ENCODE measurements at places on chromosomes 1 and 21.

GRCh38 chr1:57987523-57987922 is 559.0 kb downstream of the OMA1 start:
- no peak for DNase-seq

- DNase-seq, result no peak
Measured at GRCh38 chr1:74222701-74223100, 12.5 kb upstream of the TNNI3K start.

GRCh38 chr21:41751611-41752011 is 15.2 kb downstream of the RIPK4 start:
- no peak for DNase-seq

DNA sequence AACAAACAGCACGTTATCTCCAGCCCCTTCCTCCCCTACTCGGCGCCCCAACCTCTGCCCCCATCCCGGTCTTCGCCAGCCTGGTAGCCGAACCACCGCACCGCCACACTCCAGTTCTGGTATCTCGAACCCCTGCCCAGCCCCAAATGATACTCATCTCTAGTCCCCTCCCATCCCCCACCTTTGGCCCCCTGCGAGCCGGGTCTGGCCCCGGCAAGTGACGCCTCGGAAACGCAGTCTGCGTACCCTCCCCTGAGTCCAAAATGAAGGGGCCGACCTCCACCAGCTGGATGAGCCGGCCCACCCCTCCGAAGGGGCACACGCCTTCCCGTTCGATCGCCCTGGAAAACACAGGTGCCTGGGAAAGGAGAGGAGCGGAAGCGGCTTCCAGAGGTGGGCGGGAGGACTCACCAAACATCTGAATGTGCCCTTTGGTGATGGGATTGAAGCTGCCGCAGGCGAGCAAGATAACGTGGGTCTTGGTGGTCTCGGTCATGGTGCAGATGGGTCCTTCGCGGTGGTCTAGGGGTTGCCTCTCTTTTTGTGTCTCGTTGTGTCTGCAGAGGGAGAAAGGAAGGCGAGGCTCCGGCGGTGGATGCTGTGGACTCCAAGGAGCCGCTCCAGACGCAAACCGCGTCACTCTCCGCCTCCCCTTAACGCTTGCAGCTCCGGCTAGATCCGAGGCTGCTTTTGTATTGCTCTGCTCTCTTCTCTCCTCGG is at the start of gene NMNAT2:
Gene NMNAT2 (minus strand): TSS at position 609 of the 720 bp plus-strand sequence. CDS start 113 bp downstream, at position 496.
- DNase-seq, result peak; percentile 20

DNA sequence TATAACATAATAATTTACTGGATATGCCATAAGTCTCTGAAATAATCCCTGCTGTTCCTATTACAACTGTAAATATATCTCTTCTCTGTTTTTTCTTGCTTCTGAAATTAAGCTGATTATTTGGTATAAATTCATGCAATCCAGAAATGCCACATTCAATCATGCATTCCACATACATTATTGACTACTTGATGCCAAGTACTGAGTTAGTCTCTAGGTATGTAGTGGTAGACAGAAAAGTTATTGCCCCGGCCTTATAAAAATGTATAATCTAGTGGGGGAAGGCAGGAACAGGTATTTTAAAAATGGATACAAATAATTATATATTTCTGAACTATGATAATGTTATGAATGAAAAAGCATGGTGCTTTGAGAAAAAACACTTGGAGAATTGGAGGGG is 338.6 kb upstream of the SNX7 start:
- DNase-seq, result no peak

DNA sequence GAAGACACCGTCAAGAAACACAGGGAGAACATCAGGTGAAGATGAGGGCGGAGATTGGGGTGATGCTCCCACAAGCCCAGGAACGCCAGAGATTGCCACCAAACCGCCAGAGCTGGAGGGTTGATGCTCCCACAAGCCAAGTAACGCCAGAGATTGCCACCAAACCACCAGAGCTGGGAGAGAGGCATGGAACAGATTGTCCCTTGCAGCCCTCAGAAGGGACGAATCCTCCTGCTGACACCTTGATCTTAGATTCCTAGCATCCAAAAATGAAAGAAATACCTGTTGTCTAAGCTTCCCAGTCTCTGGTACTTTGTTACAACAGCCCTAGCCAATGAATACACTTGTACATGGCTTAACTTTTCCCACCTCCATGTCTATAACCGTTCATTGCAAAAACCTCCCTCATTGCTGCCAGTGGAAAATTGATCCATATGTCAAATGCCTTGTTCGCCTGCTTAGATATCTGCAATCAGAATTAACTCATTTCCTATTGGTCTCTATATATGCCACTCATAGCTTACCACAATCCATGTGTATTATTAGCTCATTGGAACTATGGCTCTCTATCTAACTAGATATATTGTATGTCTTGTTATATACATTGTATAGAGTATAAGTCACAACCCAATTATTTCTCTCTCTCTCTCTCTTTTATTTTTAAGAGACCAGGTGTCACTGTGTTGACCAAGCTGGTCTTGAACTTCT is 127.4 kb downstream of the ADSS2 start:
- no peak for DNase-seq

- DNase-seq, result no peak
Measured at GRCh38 chr21:36697851-36698384, 997 bp upstream of the SIM2 start.

DNA sequence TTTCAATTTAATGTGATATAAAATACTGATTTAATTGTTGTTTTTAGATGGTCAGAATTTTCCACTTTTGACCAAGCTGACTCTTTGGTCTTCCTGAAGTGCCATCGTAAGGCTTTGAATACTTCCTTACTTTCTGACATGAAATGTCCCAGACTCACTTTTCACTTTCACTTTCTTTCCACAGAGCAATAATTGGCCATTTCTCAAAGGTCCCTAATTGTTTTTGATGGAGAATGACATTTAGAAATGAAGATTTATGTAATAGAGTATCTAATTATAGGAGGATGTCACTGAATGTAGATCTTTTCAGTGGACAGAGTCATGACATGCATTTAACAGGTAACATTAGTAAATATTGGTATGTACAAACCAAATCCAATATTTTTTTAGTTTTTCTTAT is 1141.6 kb downstream of the KCNT2 start:
- DNase-seq, result no peak

GRCh38 chr1:67236277-67236676 is 70.0 kb downstream of the IL23R start:
- no peak for DNase-seq

GRCh38 chr1:247114351-247115140 is 10.4 kb upstream of the ZNF669 start:
- DNase-seq, result no peak

DNA sequence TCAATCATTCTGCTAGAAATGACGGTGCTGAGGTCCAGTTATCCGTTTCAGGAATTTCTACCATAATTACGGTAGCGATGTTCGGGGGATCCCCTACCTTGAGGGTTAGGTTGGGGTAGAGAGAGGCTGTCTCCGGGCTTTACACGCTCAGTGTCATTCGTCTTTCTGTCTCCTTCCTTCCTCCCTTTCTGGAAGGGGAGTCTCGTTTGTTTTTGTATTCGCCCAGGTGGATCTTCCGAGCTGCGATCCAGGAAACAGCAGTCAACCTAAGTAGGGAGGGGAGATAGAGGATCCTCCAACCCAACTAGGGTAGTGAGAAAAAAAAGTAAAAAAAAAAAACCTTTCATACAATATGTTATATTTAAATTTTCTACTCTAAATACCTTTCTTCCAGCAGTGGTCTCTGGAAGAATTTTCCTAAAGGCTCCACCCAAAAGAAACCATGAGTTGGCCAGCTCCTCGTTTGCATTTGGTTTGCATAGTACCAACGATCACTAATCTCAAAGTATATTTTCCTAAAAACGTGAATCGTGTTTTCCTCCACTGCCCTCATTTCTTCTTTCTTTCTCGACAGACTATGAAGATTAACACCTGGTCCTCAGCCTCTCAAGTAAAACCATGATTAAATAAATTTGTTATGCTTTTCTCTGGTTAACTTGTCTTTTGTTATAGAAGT is 611 bp upstream of the PIK3C2B start:
- no peak for DNase-seq

DNA sequence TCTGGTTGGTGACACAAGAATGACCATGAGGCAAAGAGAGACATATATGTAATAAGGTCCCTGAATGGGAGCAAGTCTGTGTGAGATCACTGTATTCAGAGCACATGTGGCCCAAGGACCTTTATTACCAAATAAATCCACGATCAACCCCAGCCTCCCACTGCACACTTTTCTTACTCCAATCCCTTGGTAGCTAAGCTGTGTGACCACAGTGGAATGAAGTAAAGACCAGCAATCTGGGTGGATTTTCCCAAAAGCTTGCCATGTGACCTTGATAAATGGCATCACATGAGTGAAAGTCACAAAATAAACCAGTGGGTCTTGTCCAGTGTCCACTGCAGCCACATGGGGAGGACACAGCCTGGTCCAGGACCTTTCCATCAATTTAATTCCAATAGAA is 36.7 kb upstream of the TLR5 start:
- DNase-seq, result no peak

DNA sequence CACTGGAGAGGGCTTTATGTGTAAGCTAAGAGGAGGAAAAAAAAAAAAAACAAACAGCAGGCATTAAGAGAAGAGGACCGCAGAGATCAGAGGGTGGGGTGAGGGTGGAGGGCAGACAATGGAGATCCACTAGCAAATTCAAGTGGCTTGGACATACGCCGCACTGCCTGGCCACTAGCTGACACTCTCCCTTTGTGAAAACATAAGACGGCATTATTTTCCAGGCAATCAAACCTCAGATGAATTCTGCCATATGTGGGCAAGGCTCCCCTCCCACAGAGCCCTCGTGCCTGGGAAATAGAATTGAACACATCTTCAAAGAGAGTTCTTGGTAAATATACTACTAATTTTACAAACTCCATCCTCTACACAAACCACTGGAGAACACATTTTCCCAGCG is 53.6 kb downstream of the ERG start:
- no peak for DNase-seq

DNA sequence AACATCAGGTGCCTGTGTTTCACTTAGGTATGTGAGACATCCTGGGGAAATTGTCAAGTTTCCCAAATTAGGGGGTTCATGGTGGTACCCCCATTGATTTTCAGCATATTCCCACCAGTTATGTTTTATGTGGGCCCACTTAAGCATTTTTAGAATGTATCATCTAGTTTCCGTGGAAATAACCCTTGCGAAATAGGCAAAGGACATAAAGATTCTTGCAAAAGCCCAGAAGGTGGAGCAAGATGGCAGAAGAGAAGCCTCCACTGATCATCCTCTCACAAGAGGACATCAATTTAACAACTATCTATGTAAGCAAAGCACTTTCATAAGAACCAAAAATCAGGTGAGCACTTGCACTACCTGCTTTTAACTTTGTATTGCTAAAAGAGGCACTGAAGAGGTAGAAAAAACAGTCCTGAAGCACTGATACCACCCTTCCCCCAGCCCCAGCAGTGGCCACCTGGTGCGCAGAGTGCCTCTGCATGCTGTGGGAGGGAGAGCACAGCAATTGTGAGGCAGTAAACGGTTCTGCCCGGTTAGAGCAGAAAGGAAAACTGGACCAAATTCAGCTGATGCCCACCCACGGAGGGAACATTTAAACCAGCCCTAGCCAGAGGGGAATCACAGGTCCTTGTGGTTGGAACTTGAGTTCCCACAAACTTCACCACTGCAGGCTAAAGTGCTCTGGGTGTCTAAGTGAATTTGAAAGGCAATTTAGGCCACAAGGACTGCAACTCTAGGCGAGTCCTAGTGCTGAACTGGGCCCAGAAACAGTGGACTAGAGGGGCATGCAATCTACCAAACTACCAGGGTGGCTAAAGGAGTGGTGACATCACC is 23.2 kb downstream of the MCOLN2 start:
- DNase-seq, result no peak

DNA sequence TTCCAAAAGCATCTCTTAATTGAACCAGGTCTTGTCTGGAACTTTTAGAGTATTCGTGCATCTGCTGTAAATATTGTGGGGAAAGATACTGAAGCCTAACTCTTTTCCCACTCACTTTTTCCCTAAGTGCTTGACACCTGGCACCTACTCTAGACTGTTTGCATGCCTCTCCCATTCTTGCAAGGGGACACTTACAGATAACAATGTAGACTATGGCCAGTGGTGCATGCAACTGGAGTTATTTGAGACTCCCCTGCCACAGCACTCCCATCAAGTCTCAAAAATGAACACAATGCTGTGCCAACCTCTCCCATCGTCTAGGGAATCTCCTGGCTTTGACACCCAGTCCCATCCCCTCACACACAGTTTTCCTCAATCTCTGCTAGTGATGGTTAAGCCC is 118.6 kb upstream of the ATP1B1 start:
- DNase-seq, result no peak

- no peak for DNase-seq
Measured at GRCh38 chr1:15323989-15324868, 77.2 kb downstream of the FHAD1 start.

DNA sequence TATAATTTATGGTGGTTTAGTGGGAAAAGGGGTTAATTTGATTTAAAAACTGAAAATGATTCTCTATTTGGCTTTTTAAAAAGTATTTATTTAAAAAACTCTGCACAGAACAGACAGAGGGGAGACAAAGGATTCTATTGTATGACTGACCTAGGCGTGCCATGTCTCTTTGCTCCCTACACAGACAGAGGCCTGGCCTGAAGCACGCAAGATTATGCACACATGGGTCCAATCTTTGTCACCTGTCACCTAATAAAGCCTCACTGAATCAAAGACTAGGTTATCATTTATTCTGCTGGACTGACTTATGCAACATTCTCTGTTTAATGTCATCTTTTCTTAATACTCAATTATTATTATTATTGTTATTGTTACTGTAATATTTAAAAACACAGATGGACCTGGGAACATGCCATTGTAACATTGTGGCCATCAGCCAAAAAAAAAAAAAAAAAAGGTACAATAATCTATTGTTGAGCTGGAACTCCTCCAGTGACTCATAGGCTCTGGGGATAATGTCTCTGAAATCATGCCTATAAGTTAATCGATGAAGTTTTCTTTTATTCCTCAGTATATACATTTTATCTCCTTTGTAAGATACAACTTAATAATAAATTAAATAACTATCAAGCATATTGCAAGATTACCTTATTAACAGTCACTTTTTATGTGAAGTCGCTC is 112.1 kb downstream of the RUNX1 start:
- DNase-seq, result no peak

GRCh38 chr21:42732033-42732410 is 78.6 kb downstream of the PDE9A start:
- no peak for DNase-seq

DNA sequence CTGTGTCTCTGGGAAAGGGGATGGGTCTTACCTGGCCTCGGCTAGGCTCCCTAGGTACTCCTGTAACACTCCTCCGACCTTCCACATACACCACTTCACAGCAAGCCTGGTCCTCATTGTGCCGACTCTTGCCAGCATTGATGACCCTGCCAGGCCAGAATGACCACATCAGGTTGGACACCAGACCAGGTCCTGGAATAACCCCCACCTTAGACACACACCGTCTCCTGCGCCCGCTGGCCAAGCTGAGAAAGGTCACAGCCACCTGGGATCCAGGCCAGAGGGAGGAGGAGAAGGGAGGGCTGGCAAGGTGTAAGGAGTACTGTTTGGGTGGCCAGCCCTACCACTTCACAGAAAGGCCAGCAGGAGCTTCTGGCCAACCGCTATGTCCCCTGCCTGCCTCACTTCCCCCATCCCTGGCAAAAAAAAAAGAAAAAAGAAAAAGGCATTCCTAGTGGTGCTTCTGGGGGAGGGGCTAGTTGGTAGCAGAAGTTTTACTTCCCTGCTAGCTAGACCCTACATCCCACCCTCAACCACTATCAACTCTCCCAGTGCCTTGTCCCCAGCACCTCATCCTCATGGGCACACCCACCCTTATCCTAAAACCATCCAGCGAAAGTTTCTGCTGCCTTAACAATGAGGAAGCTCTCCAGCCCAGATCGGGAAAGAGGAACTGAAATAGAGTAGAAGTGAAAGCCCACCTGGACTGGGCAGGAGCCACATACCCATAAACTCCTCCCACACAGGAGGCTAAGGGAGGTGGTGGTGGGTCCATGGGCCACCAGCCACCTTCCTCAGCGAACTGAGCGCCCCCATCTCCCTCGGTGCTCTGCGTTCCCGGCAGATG is 1.4 kb downstream of the PPM1J start:
- no peak for DNase-seq

Data from hippocampal formation (tissue), 2 donors.